ENCODE measurements at places on chromosomes 4 and X.

DNA sequence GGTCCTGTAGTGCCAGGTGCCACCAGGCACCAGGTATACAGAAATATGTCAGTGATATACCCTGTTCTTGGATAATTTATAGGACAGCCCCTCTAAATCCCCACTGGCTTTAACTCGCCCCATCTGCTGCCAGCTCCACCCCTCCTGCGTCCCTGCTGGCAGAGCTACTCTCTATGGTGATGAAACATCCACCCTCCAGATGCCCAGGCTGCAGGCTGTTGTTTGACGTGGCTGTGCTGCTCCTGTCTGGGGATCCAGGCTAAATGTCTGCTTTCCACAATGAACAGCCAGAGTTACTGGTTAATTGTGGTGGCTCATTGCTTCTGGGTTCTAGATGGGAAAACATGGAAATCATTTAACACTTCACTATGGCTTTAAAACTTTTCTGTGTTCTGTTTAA lies 12.9 kb downstream of the NHSL2 start:
- DNase-seq: peak; percentile 83

- DNase-seq: no peak
Observed at GRCh38 chr4:141254326-141254725, 33.6 kb downstream of the ZNF330 start.

DNA sequence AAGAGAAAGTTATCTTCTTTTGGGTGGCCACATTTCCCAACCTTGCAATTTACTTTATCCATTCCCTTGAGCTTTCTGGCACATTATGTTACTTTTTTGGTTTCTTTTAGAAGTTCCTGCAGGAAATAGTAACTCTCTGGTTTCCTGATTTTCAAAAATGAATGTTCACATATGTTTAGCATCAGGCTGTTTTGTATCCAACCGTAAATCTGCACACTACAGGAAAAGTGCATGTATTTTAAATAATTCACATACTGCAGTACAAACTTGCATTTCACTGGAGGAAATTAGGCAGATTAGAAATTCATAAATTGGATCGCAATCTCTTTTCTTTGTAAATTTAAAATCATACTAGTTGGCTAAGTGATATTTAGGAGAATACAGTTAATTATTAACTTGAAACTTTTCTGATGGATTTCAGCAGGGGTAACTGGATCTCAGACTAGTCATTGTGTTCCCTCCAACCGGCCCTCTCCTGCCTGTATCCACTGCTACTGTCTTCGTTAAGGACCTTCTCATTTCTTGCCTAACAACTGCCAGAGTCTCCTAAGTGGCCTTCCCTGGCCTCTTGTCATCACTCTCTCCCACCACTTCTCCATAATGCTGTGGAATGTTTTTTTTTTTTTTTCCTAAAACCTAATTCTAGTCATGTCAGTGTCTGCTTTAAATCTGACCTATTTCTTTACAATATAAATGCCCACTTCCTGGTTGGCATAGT lies 137.2 kb downstream of the UNC5C start:
- no peak for DNase-seq

DNA sequence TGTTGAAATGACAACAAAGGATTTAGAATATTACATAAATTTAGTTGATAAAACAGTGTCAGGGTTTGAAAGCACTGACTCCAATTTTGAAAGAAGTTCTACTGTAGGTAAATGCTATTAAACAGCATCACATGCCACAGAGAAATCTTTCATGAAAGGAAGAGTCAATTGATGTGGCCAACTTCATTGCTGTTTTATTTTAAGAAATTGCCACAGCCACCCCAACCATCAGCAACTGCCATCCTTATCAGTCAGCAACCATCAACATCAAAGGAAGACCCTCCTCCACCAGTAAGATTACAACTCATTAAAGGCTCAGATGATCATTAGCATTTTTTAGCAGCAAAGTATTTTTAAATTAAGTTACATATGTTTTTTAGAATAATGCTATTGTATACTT lies 54.6 kb upstream of the RAB9B start:
- DNase-seq: no peak

DNA sequence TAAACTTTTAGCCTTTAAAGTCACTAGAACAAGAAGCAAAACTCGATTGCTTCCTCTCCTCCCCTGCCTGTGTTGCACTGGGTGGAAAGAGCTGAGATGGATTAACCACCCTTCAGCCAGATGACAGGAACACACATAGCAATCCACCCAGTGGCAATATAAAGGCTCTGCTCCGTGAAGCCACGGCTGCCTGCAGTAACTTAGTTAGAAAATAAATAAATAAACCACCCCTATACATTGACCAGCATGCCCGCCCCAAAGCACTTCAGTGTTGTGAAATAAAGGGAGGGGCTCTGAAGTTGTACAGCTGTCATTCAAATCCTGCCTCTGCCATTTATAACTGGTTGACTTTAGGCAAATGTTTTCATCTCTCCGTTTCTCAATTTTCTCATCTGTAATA lies 217.1 kb upstream of the LDB2 start:
- no peak for DNase-seq

GRCh38 chr4:2868877-2869487 lies 25.3 kb downstream of the ADD1 start:
- DNase-seq: no peak

DNA sequence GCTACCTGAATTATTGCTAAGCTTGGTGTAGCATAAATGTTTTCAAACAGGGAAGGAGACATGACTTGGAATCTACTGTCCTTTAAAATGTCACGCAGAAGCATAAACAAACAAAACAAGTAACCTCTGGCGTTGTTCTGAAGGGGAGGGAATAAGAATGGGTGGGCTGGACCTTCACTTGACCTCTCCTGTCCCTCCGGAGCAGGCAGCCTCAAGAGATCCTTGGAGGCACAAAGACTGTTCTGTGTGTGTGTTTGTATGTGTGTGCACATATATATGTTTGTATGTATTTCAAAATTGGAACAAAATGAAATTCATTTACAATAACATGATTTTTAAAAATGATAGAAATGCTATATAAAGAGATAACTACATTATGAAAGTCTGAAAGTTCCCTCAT lies 91.3 kb upstream of the DCLK2 start:
- DNase-seq: no peak

DNA sequence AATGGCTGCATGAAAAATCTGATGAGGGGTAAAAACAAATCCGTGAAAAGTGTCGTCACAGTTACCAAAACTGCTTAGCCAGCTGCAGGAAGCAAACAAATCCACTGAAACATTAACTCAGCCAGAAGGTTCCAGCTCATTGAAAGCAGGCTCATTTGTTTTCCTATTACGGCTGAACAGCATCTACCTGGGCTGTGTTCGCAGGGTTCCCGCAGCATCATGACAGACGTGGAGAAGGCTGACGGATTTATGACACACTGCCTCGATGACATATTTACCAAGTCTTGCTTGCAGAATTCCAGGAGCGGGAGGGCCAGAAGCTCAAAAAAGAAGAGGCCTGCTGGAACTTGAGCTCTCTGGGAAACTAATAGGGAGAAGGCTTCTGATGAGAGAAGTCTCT lies 781.1 kb downstream of the RAB28 start:
- no peak for DNase-seq

DNA sequence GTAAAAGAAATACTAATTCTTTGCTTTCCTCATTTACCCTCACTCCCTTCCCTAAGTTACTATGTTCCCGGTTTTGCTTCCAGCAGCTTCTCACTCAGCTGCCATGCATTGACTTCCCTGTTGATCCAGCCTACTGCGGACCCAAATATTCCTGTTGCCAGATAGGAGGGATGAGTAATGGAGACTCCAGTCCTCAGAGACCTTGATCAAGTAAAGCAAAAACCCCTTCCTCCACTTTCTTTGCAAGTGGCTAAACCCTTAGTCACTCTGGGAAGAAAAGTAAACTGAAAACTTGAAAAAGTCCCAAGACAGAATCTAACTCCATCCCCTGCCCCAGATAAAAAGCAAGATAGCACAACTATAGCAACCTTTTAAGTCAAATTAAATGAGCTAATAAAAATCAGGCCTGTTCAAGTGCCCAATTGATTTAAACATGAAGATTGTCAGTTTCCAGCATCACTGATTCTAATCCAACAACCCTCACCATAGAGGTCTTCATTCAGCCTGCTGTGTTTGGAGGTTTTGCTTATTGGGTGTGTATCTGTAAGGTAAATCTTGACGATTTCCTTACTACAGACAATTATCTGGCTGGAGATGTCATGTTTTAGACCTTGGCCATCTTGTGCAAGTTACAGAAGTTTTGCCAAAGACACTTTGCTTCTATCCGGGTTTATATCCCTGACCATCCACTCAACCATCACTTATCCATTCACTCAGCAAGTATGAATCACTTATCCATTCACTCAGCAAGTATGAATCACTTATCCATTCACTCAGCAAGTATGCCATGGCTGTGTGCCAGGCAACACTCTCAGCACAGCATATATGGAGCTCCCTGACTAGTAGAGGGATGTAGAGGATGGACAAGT lies 17.6 kb downstream of the FGFBP1 start:
- DNase-seq: no peak

- no peak for DNase-seq
Observed at GRCh38 chrX:109728173-109728535, 4.9 kb downstream of the ACSL4 start.

DNA sequence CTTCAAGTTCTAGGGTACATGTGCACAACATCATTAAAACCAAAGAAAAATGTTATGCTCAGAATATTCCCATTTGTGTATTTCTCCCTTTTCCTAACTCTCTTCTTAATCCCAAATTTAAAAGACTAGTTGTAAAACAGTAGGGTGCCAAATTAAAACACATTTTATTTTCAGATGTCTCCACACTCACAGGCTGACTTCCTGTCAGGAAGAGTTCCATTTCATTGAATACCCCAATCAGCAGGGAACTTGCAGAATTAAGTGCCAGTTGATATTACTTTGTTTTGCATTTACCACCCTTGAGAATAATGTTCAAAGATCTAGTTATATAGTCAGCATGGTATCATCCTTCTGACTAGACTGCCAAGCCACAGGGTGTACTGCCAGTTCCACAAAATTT lies 207.9 kb downstream of the MAB21L2 start:
- no peak for DNase-seq

- no peak for DNase-seq
Observed at GRCh38 chr4:10173037-10173753, 56.6 kb upstream of the WDR1 start.

- no peak for DNase-seq
Observed at GRCh38 chr4:153611679-153612078, 72.4 kb upstream of the TLR2 start.

DNA sequence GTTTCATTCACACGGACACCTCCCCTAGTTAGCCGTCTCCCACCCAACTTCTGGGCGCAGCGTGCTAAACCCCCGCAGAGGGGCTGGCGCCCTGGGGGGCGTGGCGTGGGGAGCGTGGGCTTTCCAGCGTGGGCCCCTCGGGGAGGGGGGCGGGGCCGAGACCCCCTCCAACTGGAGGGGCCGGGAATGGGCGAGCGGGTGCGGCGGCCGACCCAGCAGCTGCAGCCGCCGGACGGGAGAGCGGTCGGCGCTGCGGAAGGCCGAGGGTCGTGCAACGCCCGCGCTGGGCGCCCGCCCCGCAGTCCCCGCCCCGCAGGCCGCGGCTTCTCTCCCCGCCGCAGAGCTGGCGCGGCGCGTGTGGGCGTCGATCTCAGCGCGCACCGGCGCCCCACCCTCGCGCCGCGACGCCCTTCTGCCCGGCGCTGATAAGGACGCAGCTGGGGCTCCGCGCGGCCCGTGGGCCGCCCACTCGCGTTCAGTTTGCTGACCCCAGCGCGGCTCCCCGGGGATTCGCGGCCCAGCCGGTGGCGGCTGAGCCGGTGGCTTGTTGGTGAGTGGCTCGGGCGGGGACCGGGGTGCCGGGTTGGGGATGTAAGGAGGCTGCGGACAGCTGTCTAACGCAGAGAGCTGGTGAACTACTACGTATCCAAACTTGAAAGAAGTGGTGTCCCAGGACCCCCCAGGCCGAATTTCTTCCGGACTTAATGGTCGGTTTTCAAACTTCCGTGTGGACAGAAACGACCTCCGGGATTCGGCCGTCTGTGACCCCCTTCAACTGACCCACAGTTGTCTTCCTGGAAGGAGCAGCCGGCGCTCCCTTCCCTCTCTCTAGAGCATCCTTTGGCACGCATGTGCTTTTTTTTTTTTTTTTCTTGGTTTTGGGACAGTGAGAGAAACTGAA lies 1.5 kb downstream of the FHDC1 start:
- peak; percentile 81 for DNase-seq

DNA sequence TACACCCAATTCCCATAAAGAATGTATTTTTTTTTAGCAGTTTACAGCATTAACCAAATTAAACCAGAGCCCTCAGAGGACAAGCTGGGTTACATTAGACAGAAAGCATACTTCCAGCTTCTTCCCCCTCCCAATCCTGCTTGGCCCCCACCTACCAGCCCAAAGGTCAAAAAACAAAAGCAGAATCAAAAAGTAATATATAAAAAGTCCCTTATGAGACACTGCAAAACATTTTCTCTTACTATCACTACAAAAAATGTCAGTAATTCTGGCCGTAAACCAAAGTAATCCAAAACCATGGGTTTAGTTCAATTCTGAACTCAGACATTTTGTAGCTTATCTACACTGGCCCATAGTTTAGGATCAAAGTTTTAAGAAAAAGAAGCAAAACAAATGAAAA lies 38.0 kb downstream of the APBB2 start:
- no peak for DNase-seq

DNA sequence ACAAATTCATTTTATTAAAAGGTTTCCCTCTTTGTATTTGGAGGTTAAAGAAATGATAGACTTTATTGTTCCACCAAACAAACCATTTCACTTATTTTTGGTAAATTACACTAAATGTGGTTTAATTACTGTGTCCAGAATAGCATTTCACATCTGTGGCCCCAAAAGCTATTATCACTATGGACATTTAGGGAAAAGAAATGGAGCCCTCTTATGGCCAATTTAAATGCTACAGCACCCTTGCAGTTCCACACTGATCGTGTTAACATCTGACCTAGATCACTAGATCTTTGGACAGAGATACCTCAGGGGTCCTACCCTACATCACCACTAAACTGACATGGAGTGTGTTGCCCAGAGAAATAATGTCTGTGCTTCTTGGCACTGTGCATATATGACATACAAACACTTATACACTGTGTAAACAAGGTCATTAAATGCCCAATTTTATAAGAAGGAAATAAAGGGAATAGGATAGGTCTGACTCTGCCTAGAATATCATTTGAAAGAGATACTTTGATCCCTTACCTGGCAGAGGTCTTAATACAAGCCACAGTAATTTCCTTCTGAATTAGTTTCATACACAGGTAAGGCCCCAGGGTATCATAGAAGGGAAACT lies 163.9 kb downstream of the KDR start:
- DNase-seq: no peak

- DNase-seq: no peak
Observed at GRCh38 chr4:62003695-62004094, 803.6 kb downstream of the ADGRL3 start.
